ENCODE measurements at places on chromosomes 1 and 21.

DNA sequence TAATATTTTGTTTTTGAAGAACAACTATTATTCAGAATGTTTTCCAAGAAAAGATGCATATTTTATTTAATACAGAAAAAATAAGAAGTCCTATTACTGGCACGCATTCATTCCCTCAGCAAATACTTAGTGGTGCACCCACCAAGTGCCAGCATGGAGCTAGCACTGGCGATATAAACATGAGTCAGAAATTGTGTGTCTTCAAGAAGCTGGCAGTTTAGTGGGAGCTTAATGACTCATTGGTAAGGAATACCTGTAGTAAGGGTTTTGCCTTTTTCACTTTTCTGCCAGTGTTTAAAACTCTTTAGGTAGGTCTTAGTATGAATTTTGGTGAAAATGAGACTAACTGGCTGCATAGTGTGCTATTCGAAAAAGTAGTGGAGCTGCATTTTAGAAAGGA, 6.3 kb downstream of the MAGI3 start:
- no peak for DNase-seq

- no peak for DNase-seq
Measured at GRCh38 chr1:162993846-162994245, 75.3 kb upstream of the RGS4 start.

DNA sequence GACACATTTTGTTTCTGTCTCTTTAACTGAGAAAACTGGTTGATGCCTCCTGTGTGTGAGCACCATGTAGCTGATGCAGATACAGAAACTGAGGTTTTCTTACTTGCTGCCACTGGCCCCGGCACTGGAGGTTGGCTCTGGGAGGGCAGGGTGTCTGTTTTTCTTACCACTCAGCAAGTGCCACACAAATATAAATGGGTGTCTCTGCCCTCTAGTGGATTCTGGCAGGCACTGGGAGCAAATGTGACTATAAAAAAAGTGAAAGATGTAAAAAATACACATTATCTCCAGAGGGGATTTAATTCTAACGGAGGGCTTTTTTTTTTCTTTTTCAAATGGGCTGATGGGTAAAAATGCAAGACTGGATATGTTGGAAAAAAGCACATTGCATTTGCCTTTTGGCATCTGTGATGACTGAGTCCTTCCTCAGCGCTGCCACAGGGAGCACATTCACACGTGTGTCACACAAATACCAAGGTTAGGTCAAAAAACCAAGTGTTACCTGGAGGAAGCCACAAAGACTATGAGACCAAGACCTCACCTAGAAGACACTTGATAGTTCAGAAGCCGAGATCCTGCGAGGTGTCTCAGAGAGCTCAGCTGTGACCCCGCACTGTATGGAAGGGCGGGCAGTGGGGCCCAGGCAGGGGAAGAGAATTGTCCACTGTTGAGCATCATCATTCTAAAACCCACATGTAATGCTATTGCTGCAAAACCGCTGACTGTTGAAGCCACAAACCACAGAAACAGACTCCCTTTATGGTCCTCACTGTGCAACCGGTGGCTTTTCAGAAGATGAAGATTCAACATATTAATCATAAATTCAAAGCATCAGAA, 18.9 kb downstream of the PGBD2 start:
- DNase-seq: no peak

DNA sequence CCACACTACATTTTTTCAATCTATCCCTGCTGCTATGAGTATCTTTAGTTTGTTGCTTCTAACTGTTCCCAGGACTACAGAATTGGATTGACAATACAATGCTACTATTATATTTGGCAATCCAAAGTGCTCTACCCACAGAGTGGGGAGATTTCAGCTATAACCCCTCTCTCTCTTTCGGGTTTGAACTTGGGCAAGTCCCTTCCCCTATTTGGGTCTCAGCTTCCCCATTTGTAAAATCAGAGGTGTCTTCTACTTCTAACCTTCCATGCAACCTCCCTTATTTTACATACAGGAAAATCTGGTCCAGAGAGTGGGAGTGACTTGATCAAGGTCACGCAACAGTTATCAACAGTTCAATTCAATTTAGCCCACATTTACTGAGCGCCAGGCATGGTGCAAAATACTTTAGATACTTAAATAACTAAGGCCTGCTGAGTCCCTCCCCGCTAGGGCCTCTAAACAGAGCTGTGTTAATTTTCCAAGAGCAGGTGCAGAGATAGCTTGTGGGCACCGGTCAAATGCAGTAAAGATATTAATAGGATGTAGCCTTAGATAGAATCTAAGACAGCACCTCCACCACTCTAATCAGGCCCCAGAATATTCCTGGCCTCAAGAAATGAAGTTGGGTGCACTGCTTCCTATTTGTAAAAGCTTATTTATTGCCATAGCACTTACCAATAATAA, 9.4 kb upstream of the GPX7 start:
- DNase-seq: no peak

DNA sequence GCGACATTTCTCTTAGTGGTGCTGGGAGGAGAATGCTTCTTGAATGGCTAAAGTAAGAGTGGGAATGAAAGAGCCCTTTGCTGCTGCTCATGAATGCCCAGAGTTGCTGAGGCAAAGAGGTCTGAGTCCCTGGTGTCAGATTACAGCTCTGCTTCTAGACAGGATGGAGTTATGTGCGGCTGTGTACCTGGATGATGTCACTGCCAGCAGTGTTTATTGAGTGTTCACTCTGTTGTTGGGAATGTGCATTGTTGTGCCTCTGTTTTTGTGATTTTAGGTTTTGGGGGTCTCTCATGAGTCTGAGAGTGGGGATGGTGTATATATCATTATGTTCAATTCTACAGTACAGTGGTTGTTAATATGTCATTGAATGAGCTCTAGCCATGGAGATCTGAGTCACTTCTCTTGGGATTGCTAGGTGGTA, 2.7 kb downstream of the CDC14A start:
- DNase-seq: no peak

- DNase-seq: no peak
Measured at GRCh38 chr1:118931876-118932275, 56.3 kb downstream of the TBX15 start.

DNA sequence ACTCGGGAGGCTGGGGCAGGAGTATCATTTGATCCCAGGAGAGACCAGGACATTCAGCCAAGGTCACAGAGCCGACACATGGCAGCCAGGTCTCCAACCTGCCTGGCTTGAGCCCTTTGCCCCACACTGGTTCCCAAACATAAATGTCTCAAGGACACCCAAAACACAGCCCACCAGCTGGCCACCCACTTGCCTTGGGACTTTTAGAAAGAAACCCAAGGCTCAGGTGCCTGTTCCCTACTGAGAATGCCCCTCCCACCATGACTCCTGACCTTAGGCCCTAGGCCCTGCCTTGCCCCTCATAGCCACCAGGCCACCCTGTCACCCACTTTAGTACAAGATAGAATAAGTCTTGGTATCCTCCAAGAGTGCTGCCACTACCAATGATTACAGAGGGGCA, 41.9 kb upstream of the LRP8 start:
- DNase-seq: no peak

- DNase-seq: no peak
Measured at GRCh38 chr1:62962901-62963776, 179.2 kb downstream of the ATG4C start.

- no peak for DNase-seq
Measured at GRCh38 chr1:170095976-170096748, 21.7 kb upstream of the KIFAP3 start.

GRCh38 chr1:87644033-87644578, 315.4 kb downstream of the LMO4 start:
- no peak for DNase-seq

GRCh38 chr21:34989337-34990151, 59.6 kb downstream of the RUNX1 start:
- no peak for DNase-seq

DNA sequence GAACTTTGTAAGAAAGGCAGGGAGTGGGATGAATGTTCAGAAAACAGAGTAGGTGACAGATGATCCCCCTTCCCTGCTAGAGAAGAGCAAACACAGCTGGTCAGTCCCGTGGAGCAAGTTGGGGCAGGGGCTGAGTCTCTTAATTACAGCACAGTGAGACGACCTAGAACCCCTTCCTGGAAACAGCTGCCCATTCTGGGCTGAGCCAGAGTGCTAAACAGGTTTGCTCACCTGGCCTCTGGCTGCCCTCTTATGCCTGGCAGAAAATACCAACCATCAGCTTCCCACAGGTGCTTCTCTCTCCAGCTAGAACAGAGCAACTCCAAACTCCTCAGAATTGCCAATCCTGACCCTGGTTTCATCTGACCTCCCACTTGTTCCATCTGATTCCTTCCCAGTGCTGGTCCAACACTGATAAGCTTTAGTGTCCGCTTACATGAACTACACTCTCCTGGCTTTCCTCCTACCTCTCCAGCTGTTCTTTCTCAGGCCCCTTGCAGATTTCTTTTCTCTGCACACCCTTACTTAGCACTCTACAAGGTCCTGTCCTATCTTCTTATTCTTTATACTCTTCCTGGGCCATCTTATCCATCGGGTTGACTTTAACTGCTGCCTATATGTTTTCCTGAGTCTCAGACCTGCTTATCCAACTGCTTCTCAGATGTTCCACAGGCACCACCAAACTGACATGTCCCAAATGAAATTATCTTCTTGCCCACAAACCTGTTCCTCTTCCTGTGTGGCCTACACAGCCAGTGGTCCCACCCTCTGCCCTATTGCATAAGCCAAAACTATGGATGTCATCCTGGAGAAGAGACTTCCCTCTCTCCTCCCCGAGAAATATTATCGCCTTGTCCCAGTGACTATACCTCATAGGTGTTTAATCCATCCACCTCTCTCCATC, 22.6 kb upstream of the COL9A2 start:
- no peak for DNase-seq

DNA sequence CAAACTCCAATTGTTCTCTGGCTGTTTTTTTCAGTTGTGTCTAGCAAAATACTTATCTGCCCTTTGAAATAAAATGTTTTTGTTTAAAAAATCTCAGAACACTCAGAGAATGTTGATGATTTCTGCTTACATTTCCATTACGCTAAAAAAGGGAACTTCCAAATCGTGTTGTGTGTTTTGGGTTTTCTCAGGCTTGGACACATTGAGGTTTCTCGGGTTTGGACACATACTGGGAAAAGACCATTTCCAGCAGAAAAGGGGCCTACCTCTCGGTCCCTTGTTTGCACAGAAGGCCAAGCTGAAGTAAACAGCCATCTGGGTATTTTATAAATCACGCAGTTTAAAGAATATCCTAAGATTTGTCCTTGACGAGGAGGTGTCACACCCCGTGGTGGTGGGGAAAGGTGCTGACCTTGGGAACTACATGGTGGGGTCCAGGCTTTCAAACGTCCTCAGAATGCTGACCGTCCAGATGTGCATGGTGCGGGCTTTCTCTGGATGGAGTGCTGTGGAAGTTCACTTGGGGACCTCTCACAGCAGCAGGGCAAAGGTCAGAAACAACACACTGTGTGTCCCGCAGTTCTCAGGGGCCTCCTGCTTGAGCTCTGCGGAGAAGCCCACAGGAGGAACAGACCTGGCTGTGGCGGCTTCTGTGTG, 67.8 kb downstream of the SLC37A1 start:
- DNase-seq: no peak

- no peak for DNase-seq
Measured at GRCh38 chr1:112558634-112559033, 49.9 kb downstream of the WNT2B start.

- no peak for DNase-seq
Measured at GRCh38 chr1:164667600-164667999, 108.6 kb downstream of the PBX1 start.

DNA sequence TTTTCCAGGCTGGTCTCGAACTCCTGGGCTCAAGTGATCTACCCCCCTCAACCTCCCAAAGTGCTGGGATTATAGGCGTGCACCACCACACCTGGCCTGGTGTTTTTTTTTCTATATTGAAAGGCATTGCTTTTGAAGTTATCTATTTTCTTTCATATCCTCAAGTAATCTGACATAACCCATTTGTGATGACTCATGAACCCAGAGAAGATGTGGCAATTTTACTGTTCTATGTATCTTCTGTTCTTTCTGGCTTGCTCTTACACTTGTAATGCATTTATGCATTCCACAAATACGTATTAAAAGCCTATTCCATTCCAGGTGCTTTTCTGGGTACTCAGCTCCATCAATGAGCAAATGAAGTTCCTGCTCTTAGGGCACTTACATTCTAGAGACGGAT, 29.9 kb upstream of the ERRFI1 start:
- no peak for DNase-seq

DNA sequence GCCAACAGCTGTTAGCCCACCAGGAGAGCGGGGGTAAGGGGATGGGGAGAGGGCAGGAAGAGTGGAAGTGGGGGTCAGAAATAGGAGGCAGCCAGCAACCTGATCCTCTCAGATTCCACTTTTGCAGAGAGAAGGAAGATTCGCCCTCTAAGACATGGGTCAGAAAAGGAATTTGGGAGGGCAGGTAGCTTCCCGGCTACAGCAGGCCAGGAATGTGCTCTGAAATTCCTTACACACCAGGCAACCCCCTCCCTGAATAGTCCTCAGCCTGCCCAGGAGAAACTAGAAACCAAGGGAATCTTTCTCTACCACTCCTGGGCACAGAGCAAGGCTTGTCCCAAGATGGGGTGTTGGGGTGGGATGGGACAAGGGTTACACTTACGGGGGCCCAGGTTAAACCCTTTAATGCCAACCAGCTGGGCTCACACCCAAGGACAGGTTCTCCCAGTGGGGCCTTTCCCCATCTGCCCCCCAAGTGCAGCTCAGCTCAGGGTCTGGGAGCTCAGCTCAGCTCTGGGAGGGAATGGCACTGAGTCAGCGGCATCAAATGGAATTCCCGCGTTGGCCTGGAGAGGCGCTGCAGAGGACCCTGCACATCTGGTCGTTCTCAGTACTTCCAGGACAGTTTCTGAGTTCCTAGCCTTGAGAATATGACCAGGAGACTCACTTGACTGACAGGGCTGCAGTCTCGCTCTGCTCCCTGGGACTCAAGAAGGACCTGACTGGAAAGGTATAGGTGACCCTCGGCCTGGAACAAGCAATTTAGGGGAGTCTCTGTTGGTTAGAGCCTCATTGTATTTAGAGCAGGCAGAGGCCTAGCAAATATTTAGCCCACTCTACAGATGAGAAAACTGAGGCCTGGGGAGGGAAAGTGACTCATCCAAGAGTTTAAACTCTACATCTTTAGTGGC, 761 bp downstream of the TNNT2 start:
- no peak for DNase-seq

- DNase-seq: no peak
Measured at GRCh38 chr1:115718011-115718754, 50.3 kb downstream of the CASQ2 start.

DNA sequence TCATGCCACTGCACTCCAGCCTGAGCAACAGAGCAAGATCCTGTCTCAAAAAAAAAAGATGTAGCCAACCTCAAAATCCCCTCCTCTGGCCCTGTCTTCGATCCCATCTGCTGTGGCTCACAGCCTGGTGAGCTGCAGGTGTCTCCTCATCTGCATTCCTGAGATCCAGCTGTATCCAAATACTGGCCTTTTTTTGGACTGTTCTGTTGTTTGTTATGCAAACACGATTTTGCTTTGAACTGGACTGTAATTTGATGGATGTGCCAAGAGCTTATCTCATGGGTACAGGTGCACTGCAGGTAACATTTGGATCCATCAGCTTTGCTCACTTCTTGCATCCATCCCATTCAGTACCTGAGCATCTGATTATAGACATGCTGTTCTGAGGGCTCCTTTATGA, 14.1 kb upstream of the FAM43B start:
- no peak for DNase-seq
